ENCODE measurements at places on chromosomes 4 and X.
A peak's percentile ranks its signal among the peaks of the same experiment; 100 is the strongest.

GRCh38 chr4:52824270-52824602 is 37.9 kb upstream of the RASL11B start:
- H3K36me3 ChIP-seq = no peaks in the 10 kb centered on the region
- H3K4me1 ChIP-seq = peaks cover 12% of the 10 kb centered on the region
- no peak for DNase-seq
- no peak overlapping the region for H3K27ac ChIP-seq
- no peaks in the 10 kb centered on the region for H3K27me3 ChIP-seq

- H3K4me1 ChIP-seq = no peaks in the 10 kb centered on the region
- no peaks in the 10 kb centered on the region for H3K36me3 ChIP-seq
- peaks cover 17% of the 10 kb centered on the region for H3K27me3 ChIP-seq
- no peak overlapping the region for H3K4me3 ChIP-seq
- no peak for DNase-seq
Observed at GRCh38 chrX:9882669-9883446, 84.3 kb upstream of the CLDN34 start.

DNA sequence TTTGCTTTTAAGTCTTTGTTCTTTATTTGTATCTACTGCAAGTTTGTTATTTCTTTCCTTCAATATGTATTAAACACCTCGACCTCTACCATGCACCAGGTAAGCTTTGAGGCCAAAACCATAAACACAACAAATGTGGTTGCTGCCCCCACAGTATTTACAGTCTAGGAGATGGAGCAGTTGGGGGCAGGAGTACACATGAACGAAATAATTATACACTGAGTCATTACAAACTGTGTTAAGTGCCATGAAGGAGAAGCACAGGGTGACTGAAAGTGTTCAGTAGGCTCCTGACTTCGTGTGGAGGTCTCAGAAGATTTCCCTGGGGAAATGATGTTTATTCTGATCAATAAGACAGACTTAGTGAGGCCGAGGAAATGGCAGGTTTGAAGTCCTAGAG is 30.3 kb downstream of the SLC25A43 start:
- DNase-seq = no peak
- H3K27me3 ChIP-seq = no peaks in the 10 kb centered on the region
- H3K27ac ChIP-seq = no peak overlapping the region

GRCh38 chr4:154307451-154307850 is 184.1 kb downstream of the DCHS2 start:
- H3K27ac ChIP-seq = no peak overlapping the region
- DNase-seq = no peak
- H3K27me3 ChIP-seq = peaks cover 2% of the 10 kb centered on the region
- H3K36me3 ChIP-seq = no peaks in the 10 kb centered on the region
- H3K4me1 ChIP-seq = no peaks in the 10 kb centered on the region

DNA sequence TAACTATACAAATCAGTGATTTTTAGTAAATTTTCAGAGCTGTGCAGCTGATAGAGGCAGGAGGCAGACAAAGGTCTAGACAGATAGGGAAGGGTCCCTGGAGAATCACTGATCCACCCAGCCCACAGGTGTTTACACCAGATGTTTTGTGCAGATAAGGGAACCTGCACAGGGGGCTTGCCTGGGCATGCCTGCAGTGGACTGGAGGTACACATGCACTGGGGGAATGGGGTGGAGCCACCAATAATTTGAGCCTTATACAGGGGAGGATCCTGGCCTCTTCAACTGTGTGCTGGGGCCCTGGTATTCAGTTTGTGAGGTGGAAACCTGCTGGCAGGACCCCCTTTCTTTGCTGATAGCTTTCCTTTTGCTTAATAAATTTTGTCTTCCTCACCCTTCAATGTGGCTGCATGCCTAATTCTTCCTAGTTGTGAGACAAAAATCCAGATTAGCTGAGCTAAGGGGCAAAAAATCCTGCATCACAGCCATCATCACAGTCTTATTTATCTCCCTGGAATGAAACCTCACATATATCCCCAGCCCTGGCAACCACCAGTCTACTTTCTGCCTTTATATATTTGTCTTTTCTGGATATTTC is 102.8 kb downstream of the KDM6A start:
- H3K4me1 ChIP-seq = peaks cover 4% of the 10 kb centered on the region
- H3K4me3 ChIP-seq = no peak overlapping the region
- peaks cover 56% of the 10 kb centered on the region for H3K36me3 ChIP-seq
- no peak for DNase-seq

- H3K4me3 ChIP-seq = no peak overlapping the region
Observed at GRCh38 chrX:123408821-123409737, 225.0 kb downstream of the GRIA3 start.

- DNase-seq = no peak
- no peaks in the 10 kb centered on the region for H3K4me1 ChIP-seq
- H3K36me3 ChIP-seq = no peaks in the 10 kb centered on the region
Observed at GRCh38 chrX:105648732-105649131, 173.6 kb upstream of the NRK start.

DNA sequence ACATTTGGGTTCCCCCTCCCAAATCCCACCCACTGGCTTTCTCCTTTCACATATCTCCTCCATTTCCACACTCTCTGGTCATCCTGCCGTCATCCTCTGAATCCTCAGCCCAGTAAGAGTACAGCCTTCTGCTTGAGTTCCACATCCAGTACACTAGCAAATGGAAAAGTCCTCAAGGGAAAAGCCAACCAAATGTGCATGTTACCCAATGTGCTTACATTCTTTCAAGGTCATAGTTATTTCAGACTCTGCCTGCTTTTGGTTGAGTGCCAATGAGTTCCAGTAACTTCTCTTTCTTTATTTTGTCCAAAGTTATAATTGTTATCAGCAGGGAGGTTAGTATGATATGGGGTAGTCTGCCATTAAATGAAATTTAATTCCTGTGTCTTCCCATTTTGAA is 78.1 kb downstream of the SRPX start:
- no peaks in the 10 kb centered on the region for H3K36me3 ChIP-seq
- no peak for DNase-seq
- no peak overlapping the region for H3K4me3 ChIP-seq

DNA sequence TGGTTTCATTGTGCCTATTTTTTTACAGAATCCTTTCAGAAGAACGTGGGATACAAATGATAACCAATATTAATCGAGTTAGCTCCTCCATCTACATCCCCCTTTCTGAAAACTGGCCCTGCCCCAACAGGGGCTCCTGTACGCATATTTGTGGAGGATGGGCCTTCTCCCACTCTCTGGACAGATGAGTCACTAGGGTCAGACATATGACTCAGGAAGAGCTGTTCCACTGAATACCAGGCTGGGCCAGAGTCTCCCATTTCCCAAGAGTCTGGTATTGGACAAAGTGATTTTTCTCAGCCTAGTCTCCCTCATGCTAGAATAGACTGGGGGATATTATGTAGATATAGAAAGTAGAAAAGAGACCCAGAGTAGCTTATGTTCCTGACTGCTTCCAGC is 142.4 kb downstream of the TSPAN5 start:
- H3K36me3 ChIP-seq = peaks cover 12% of the 10 kb centered on the region
- H3K4me1 ChIP-seq = peaks cover 71% of the 10 kb centered on the region
- H3K27me3 ChIP-seq = no peaks in the 10 kb centered on the region
- H3K4me3 ChIP-seq = no peak overlapping the region
- peak overlapping the region; percentile 44 for H3K27ac ChIP-seq

- no peaks in the 10 kb centered on the region for H3K36me3 ChIP-seq
- H3K4me3 ChIP-seq = no peak overlapping the region
- DNase-seq = no peak
Observed at GRCh38 chrX:153827903-153828302, 2.4 kb downstream of the PDZD4 start.

GRCh38 chr4:47972181-47972580 is 44.3 kb downstream of the CNGA1 start:
- no peak for DNase-seq
- H3K27me3 ChIP-seq = no peaks in the 10 kb centered on the region

GRCh38 chrX:56978172-56978571 is 17.2 kb downstream of the SPIN3 start:
- peak; percentile 22 for DNase-seq
- peaks cover 14% of the 10 kb centered on the region for H3K36me3 ChIP-seq
- no peak overlapping the region for H3K4me3 ChIP-seq
- H3K27ac ChIP-seq = no peak overlapping the region

- H3K27ac ChIP-seq = no peak overlapping the region
- no peak for DNase-seq
- H3K4me1 ChIP-seq = no peaks in the 10 kb centered on the region
- H3K27me3 ChIP-seq = no peaks in the 10 kb centered on the region
Observed at GRCh38 chr4:21872101-21872500, 76.5 kb downstream of the KCNIP4 start.

GRCh38 chr4:165692082-165692481 is 181.0 kb upstream of the TLL1 start:
- no peaks in the 10 kb centered on the region for H3K36me3 ChIP-seq
- no peak for DNase-seq
- H3K27ac ChIP-seq = no peak overlapping the region
- no peaks in the 10 kb centered on the region for H3K4me1 ChIP-seq

GRCh38 chrX:31124536-31124935 is 52.7 kb upstream of the FTHL17 start:
- no peak overlapping the region for H3K4me3 ChIP-seq
- no peaks in the 10 kb centered on the region for H3K36me3 ChIP-seq
- no peak for DNase-seq

DNA sequence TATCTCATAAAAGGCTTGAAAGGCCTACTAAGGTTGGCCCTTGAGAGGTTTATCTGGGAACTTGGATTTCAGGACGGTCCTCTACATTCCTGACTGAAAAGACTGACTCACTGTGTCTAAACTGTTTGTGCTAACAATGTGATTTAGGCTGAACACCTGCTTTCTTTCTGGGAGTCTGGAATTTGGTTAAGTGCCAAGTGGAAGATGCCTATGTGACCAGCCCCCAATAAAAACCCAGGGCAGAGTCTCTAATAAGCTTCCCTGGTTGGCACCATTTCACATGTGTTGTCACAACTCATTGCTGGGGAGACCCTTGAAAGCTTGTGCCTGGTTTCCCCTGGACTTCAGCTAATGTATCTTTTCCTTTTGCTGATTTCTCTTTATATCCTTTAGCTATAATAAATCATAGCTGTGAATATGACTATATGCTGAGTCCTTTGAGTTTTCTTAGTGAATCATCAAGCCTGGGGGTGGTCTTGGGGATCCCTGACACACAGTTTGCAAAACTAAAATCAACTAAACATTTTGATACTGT is 55.1 kb downstream of the GPR82 start:
- H3K27ac ChIP-seq = no peak overlapping the region
- H3K4me3 ChIP-seq = no peak overlapping the region
- peaks cover 4% of the 10 kb centered on the region for H3K36me3 ChIP-seq
- no peaks in the 10 kb centered on the region for H3K4me1 ChIP-seq
- DNase-seq = no peak
- H3K27me3 ChIP-seq = no peaks in the 10 kb centered on the region

GRCh38 chr4:174870311-174870710 is 41.3 kb upstream of the GLRA3 start:
- DNase-seq = no peak
- no peak overlapping the region for H3K27ac ChIP-seq
- no peaks in the 10 kb centered on the region for H3K36me3 ChIP-seq

- no peaks in the 10 kb centered on the region for H3K4me1 ChIP-seq
- no peak for DNase-seq
- peaks cover 33% of the 10 kb centered on the region for H3K27me3 ChIP-seq
- H3K27ac ChIP-seq = no peak overlapping the region
Observed at GRCh38 chr4:140748171-140748570, 8.0 kb downstream of the TBC1D9 start.

GRCh38 chrX:110466790-110467189 is 108.1 kb downstream of the RTL9 start:
- H3K27ac ChIP-seq = no peak overlapping the region
- H3K27me3 ChIP-seq = no peaks in the 10 kb centered on the region
- no peak for DNase-seq
- H3K4me3 ChIP-seq = no peak overlapping the region

DNA sequence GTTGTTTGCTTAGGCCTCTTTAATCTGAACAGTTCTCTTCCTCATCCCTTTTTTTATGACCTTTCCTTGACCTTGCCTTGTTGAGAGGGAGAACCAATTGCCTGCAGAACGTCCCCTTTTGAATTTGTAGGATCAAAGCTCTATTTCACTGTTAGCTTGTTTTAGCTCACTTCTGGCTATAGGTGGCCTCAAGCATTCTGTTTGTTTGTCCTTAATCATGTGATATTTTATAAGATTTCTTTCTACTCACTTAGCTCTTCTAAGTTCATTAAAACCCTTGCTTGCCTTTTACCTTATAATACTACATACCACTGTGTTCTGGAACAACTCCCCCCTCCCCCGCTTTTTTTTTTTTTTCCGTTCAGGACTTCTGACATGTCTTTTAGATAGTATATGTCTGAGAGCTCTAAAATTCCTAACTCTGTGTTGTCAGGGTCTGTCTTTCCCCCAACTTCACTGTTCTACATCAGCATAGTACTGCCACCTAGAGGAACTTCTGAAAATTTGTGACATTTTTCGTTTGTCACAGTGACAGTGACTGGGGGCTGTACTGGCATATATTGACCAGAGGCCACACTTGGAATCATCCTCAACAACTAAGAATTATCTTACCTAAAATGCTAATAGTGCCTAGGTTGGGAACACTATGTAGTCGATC is 128.5 kb downstream of the LARP7 start:
- H3K27ac ChIP-seq = no peak overlapping the region
- H3K27me3 ChIP-seq = no peaks in the 10 kb centered on the region
- no peaks in the 10 kb centered on the region for H3K36me3 ChIP-seq

GRCh38 chrX:115449742-115450141 is 111.2 kb upstream of the PLS3 start:
- no peaks in the 10 kb centered on the region for H3K27me3 ChIP-seq
- no peak for DNase-seq
- no peak overlapping the region for H3K4me3 ChIP-seq
- no peaks in the 10 kb centered on the region for H3K36me3 ChIP-seq

DNA sequence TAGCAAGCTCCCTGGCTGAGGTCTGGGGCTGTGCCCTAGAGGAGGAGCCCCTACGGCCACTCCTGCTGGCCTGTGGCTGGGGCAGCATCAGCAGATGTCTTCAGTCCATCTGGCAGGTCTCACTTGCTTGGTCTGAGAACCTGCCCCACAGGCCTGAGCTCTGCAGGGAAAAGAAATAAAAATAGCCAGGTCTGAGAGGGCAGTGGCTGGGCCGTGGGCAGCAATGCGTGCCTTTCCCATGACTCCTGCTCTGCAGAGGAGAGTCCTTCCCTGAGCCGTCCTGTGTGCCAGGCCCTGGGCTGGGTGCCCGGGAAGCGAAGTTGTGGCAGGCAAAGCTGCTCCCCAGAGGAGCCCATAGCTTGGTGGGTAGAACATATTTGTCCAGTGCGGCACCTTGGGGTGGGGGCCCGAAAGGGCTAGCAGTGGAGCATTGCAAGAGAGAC is 11.3 kb upstream of the KIAA0232 start:
- DNase-seq = no peak
- H3K27me3 ChIP-seq = no peaks in the 10 kb centered on the region
- no peak overlapping the region for H3K4me3 ChIP-seq
- H3K4me1 ChIP-seq = peaks cover 12% of the 10 kb centered on the region

GRCh38 chr4:83890231-83890630 is 354.3 kb downstream of the GPAT3 start:
- H3K4me1 ChIP-seq = peaks cover 1% of the 10 kb centered on the region
- no peaks in the 10 kb centered on the region for H3K27me3 ChIP-seq
- H3K27ac ChIP-seq = no peak overlapping the region

DNA sequence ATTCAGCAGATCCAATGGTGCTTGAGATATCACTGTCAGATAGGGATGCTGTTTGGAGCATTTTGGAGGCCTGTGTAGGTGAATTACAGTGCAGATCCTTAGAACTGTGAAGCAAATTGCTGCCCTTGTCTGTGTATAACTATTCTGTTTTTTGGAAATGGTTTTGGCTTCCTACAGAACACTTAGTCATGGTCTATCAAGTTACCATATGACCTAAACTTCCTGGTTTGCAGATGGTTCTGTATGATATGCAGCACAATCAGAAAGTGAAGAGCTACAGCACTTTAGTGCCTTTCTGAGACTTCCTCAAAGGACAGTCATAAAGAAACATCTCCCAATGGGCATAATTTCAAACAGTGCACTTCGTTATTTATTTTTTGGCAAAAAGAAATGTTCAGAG is 688.6 kb downstream of the SH3BGRL start:
- H3K27ac ChIP-seq = no peak overlapping the region
- no peaks in the 10 kb centered on the region for H3K4me1 ChIP-seq
- DNase-seq = no peak
- no peaks in the 10 kb centered on the region for H3K36me3 ChIP-seq
- H3K4me3 ChIP-seq = no peak overlapping the region

Measured in activated T-helper 2 cell treated with anti-CD3 and anti-CD28 coated beads, Interferon-gamma antibody, Interleukin-2, Interleukin-4, amounts not matched to agents 10 μg/mL and 5 μg/mL and 100 μg/mL, durations not matched to agents 14 hours and 24 hours and 36 hours (primary cell).